ENCODE measurements at places on chromosomes 2 and 18. TPM values are rescaled to one million over a fixed set of nuclear protein-coding genes. Genes with fewer than 3 reads are reported as not detected.

The DTNA gene
- total RNA-seq = 34.3 TPM

The TRPM8 gene
- total RNA-seq = not detected

The UPP2 gene
- total RNA-seq = not detected

The CDH19 gene
- total RNA-seq = not detected

The TXNDC2 gene
- total RNA-seq = 0.16 TPM

The FRZB gene
- total RNA-seq = 0.18 TPM

The REG3G gene
- not detected for total RNA-seq

The USP37 gene
- total RNA-seq = 14.8 TPM

The NAT8 gene
- total RNA-seq = not detected

The GCG gene
- total RNA-seq = not detected

The HAAO gene
- 0.90 TPM for total RNA-seq

The GTF2A1L gene
- total RNA-seq = not detected

The IL18RAP gene
- total RNA-seq = 0.09 TPM

The HOXD9 gene
- total RNA-seq = not detected

The GRP gene
- not detected for total RNA-seq

The CNRIP1 gene
- total RNA-seq = 46.9 TPM

The ZNF24 gene
- total RNA-seq = 29.4 TPM

The LYPD6 gene
- not detected for total RNA-seq

The ASPRV1 gene
- not detected for total RNA-seq

Measured in fibroblast of the aortic adventitia (primary cell).